ENCODE measurements at places on chromosomes 1 and 21.

DNA sequence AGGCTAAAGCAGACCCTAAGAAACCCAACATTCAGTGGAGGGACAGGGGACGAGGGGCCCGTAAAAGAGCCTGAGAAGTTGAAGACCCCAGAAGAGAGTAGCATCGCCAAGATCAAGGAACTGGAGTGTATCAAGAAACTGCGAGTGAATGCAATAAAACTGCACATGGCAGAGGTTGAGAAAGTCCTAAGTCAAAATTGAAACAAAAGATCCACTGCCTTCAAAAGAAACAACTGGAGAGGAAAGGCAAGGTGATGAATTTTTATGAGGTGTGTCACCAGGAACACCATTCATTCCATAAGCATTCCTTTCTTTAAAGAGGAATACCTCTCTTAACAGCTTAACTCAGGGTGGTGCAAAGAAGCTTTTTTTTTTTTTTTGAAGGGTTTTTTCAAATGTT lies 38.3 kb upstream of the ADORA3 start:
- no peak for DNase-seq

DNA sequence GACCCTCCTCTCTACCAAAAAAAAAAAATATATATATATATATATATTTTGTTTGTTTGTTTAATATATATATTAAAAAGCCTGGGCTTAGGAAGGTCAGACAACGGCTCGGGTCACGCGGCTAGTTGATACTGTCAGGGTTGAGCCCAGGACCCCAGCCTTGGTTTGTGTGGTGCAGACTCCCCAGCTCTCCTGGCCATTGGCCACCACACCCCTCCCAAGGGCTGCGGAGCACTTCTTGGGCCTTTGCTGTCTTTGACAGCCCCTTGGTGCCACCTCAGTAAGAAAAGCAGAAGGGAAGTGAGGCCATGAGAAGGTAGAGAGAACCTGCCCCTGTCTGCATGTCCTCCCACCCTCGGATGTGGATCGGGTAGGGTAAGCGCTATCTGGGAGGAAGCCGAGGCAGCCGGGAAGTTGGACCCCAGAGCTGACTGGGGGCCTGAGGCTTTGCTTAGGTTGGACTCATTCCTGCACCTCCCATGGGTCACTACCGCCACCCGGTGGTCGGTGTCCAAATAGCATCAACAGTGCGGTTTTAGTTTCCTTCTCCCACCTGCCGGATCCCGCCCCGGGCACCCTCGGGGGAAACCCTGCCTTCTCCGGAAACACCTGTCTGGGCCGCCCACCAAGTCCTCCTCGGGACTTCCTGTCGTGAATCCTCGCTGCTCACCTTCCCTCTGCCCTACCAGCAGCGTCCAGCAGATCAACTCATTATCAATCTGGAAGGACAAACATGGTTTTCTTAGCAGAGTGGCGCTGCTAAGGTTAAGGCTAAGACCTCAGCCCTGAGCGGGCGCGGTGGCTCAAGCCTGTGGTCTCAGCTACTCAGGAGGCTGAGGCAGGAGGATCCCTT lies 29.8 kb upstream of the GNPAT start:
- peak; percentile 81 for DNase-seq

GRCh38 chr1:101190441-101190840 lies 46.4 kb upstream of the S1PR1 start:
- DNase-seq, result peak; percentile 64

GRCh38 chr21:40244981-40245380 lies 377.7 kb downstream of the PCP4 start:
- no peak for DNase-seq

GRCh38 chr1:118881751-118882150 lies 106.4 kb downstream of the TBX15 start:
- DNase-seq, result peak; percentile 71

DNA sequence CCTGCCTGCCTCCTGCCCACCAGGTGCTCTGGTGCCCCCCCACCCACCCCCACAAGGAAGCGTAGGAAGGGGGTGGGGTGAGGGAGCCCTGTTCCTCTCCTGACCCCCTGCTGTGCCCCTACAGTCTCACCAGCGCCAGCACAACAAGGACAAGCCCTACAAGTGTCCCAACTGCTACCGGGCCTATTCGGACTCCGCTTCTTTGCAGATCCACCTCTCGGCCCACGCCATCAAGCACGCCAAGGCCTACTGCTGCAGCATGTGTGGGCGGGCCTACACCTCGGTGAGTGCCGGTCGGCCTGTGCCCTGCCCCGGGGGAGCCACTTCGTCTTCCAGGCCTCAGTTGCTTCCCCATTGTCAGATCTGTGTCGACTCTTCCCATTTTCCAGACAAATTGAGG lies 25.9 kb downstream of the A3GALT2 start:
- no peak for DNase-seq

DNA sequence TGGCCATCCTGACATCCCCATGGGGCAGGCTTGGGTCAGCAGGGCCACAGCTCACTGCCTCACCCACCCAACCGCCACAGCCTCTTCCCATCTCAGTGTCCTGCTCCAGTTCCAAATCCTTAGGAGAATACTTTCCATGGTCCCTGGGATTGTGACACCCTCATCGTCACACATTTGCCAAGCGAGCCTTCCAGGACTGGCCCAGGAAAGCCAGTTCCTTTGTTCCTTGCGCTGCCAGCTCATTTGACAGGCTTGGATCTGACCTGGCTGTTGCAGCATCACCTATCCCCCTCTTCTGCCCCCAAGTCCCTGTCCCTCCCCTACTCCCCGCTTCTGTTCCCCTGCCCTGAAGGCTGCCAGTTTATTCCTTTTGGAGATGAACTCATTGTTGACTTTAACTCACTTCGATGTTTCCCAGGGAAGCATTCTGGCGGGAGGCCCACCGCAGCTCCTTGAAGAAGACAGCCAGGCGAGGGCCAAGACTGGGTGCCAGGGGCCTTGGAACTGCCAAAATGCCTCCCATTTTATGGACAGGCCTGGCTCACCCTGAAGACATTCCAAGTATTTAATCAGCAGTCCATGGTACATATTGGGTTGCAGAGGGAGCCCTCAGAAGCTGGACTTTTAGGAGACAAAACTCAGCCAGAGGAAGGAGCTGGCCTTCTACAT lies 10.2 kb upstream of the GNL2 start:
- no peak for DNase-seq

GRCh38 chr1:80846966-80847365 lies 953.8 kb upstream of the ADGRL2 start:
- DNase-seq, result no peak

All from myocyte (in vitro differentiated cells).